ENCODE measurements at places on chromosomes 2 and 18.

DNA sequence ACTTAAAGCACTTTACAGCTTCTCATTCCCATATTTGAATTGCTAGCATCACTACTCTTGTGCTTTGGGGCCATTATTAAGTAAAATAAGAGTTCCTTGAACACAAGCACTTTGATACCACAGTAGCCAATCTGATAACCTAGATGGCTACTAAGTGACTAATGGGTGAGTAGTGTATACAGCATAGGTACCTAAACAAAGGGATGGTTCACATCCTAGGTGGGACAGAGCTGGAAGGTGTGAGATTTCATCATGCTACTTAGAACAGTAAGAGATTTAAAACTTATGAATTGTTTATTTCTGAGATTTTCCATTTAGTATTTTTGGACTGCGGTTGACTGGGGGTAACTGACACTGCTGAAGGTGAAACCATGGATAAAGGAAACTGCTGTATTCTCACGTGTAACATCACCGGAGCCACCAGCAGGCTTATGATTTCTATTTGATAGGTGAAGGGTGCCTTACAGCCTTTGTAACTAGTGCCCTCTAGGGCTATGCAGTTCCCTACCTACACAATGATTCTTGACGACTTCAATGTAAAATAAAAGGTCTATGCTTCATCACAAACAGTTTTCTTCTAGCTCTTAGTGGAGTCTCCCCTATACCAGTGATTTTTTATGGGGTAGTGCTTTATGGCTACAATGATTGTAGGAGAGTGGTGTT lies 22.1 kb upstream of the CRIM1 start:
- no peak for DNase-seq

DNA sequence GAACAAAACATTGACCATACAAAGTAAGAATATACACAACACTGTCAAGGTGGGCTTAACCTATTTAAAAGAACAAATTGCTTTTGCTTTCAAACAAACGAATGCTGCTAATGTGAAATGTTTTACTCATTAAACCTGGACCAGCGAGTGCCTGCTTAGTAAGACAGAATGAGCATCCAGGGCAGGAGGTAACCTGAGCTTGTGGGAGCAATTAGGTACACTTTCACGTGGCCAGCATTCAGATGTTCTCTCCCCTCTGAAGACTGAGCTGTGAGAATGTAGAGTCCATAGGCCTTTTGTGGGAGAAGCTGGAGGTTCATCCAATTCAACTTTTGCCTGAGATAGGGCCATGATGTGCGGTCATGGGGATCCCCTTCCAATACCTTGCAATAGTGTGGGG lies 266.5 kb downstream of the TSN start:
- no peak for DNase-seq

DNA sequence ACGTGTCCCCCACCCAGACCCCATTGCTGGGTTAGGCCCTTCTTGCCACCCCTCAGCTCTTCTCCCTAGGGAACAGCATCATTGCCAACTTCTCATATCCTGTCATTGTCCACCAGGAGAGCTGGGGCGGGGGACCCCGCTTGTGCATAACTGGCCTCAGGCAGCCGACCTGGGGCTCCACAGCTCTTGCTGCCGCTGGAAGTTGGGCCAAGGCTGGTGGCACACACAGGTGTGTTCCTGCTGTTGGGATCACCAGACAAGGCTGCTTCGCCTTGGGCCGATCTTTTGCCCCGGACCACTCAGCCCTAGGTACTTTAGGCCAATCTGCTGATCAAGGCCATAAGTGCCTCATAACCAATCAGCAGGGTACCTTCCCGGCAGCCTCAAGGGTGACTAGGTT lies 28.6 kb downstream of the TPRKB start:
- DNase-seq = no peak

DNA sequence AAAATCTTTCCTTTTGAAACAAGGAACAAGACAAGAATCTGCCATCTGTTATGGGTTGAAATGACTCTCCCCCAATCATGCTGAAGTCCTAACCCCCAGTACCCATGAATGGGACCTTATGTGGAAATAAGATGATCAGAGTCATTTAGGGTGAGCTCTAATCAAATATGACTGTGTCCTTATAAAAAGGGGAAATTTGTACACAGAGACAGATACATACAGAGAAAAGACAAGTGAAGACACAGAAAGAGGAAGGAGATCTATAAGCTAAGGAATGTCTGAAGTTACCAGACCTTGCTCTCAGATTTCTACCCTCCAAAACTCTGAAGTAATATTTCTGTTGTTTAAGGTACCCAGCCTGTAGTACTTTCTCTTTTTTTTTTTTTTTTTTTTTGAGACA lies 15.7 kb downstream of the TGFBRAP1 start:
- no peak for DNase-seq

GRCh38 chr2:223943561-223944008 lies 1.6 kb downstream of the WDFY1 start:
- no peak for DNase-seq

GRCh38 chr2:241859436-241860183 lies 916 bp upstream of the PDCD1 start:
- DNase-seq = no peak

GRCh38 chr2:42268528-42269151 lies 92.4 kb downstream of the COX7A2L start:
- DNase-seq = no peak

- DNase-seq = no peak
These were observed 31.3 kb downstream of the LANCL1 start for GRCh38 chr2:210445116-210445707.

GRCh38 chr2:48105848-48106247 lies 199.6 kb upstream of the FBXO11 start:
- DNase-seq = no peak

- no peak for DNase-seq
These were observed 363 bp upstream of the RFTN2 start for GRCh38 chr2:197675711-197676188.

GRCh38 chr18:37698508-37699040 lies 133.0 kb upstream of the CELF4 start:
- DNase-seq = no peak

- DNase-seq = no peak
These were observed 695.6 kb upstream of the GCFC2 start for GRCh38 chr2:76406134-76406855.

DNA sequence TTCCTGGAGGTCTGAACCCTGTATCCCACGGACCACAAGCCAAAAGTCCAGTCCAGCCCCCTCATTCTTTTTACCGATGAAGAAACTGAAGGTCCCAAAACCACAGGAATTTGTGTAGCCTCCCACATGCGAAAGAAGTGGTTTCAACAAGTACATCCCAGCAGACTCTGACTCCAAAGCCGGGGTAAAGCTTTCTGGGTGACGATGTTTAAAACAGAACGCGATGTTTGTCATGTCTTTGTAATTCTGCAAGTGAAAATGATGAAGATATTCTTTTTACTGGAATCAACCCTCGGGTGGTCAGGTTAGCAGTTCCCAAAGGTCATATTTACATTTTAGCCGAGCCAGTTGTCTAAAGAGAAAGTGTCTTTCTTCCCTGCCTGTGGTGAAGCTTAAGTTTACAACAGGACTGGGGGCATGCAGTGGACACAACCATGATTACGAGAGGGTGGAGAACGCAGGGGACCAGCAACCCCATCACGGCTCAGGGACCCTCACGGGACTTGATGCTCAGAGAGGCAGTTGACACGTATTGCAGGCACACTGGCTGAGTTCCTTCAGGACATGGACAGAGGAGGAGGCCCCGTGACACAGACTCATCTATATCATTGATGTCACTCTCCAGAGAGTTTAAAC lies 17.8 kb upstream of the TMEM131 start:
- no peak for DNase-seq

DNA sequence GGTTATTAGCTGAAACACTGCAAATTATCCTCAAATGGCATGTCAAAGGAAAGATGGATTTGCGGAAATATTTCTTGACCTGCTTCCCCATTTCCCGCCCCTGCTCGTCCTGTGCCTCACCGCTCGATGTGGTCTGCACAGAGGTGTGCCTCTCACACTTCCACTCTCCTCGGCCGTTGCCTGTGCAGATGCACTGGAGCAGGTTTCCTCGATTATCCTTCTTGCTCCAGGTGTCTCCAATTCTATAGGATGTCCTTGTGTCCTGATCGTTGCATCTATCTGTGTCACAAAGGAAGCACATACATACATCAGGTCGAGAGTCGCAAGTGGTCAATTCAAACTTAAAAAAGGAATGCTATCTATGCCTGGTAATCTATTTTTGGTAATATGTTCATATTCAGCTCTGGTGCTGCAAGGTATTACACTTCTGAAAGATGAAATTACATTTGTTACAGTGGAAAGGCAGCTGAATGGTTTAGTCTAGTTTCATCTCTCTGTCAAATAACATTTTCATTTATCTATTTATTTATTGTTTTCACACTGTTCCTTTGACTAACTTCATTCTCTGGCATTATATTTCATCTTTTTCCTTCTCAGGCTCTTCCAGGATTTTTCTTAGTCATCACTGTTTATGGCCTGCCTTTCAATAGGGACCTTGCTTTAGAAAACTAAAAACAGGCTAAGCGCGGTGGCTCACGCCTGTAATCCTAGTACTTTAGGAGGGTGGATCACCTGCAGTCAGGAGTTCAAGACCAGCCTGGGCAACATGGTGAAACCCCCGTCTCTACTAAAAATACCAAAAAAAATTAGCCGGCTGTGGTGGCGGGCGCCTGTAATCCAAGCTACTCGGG lies 7.6 kb downstream of the FN1 start:
- DNase-seq = no peak

DNA sequence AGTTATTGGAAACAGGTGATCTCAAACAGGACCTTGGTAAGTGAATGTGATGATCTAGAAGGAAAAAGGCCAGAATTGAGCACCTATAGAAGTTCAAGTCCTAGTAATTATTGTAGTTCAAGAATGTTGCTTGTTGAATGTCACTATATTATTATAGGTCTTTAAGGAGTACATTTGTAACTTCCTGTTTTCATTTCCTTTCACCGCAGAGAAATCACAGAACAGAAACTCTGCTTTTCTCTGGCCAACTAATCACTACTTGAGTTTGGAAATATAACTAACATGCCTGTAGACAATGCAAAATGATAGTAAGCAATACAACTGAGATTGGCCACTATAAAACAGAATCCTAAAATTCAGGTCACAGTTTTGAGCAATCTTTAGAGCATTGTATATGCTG lies 61.8 kb upstream of the EFEMP1 start:
- DNase-seq = no peak

DNA sequence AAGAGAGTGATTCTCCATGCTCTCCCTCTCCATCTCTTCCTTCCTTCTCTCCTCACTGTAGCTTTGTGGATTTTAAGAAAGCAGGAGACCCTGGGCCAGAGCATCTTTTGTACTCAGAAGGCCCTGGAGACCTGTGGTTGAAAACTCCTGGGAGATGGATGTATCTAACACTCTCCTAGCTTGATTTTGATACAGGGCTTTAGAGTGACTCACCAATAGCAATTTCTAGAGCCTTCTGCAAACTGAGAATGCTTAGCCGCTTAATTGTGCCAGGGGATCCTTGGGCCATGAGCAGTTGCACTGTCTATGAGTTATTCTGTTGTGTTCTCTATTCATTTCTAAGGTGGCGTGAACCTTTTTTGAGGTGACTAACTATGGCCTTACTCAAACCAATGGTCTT lies 17.7 kb downstream of the HOXD1 start:
- no peak for DNase-seq

DNA sequence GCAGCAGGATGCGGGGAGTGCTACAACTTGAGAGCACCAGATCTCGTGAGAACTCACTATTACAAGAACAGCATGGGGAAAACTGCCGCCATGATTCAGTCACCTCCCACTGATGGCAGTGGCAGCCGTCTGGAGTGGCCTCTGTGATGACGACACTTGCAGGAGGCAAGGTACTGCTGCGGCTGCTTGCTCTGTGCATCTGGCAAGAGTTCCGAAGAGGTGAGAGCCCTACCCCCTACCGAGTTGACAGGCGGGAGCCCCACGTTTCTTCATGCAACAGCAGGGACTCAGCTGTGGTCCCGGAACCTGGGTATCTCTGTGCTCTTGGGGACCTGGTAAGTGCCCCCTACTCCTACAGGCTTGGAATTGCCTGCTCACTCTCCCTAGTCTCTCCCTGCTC lies 1672.7 kb upstream of the TMEFF2 start:
- DNase-seq = no peak

- no peak for DNase-seq
These were observed 21.6 kb downstream of the ZEB2 start for GRCh38 chr2:144498277-144498676.

DNA sequence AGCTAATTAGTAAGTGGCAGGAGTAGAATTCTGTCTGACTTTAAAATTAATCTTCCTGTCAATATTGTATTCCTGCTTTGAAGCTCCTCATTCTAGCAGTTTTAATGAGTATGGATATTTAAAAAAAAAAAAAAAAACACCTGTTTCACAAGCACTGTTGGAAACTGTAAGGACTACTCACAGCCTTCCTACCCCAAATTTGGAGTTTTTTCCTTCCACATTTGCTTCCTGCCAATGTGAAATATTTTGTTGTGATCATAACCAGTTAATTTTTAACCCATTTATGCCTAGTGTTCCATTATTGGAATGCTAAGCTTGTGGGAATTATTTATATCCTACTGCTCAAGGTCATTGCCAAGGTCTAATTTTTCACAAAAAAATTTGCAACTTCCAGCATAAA lies 36.1 kb upstream of the SCYGR2 start:
- no peak for DNase-seq

DNA sequence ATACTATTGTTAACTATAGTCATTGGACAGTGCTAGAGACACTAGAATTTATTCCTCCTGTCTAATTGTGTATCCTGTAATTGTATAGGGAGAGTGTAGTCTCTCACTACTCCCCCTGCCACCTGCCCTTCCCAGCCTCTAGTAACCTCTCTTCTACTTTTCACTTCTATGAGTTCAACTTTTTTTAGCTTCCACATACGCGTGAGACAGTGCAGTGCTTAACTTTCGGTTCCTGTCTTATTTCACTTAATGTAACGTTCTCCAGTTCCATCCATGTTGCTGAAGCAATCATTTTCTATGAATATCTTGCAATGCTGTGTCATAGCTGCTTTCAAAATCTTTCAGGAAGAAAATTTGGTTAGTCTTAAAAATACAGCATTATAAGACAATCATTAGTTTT lies 22.8 kb upstream of the RUFY4 start:
- no peak for DNase-seq

DNA sequence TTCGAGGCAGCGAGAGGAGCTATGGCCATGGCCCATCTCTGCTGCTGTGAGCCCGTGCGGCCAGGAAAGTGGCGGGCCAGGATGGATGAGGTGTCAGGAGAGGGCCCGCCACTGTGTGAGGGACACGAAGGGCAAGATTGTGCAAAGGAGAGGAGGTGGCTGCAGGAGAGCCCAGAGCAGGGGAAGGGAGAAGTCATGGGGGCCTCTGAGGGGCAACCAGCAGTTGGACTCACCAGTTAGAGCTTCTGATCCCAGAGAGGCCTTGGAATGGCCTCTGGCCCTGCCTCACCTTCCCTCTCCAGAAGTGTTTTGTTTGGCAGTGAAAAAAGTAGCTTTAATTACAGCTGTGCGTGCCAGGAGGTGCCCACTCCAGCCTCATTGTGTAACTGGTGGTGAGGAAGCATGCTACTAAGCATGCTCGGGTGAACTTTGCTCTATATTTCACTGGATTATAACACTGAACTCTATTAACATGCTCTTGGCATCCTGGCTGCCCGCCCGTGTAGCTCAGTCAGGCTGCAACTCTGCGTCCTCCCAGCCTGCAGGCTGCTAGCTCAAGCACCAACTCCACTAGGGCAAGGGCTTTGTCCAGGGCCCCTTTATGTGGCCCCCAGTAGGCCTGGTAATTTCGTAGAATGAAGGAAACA lies 34.2 kb downstream of the IMPA2 start:
- no peak for DNase-seq

Measured in effector CD4-positive, alpha-beta T cell (primary cell).